ENCODE measurements at places on chromosomes 4 and X. TPM values are rescaled to one million over a fixed set of nuclear protein-coding genes. Genes with fewer than 3 reads are reported as not detected.

- H3K36me3 ChIP-seq = no peaks in the 10 kb centered on the region
- no peaks in the 10 kb centered on the region for H3K27me3 ChIP-seq
- peak overlapping the region; percentile 77 for H3K27ac ChIP-seq
- H3K4me3 ChIP-seq = peak overlapping the region; percentile 23
Observed at GRCh38 chr4:153514001-153514526, 47.9 kb downstream of the TMEM131L start.

GRCh38 chr4:26175006-26175786, 145.6 kb upstream of the RBPJ start:
- no peaks in the 10 kb centered on the region for H3K36me3 ChIP-seq
- no peaks in the 10 kb centered on the region for H3K27me3 ChIP-seq
- DNase-seq = no peak
- H3K4me1 ChIP-seq = no peaks in the 10 kb centered on the region

GRCh38 chrX:55624403-55624802, 1.2 kb downstream of the FOXR2 start:
- no peak overlapping the region for H3K4me3 ChIP-seq
- no peak overlapping the region for H3K27ac ChIP-seq
- H3K36me3 ChIP-seq = no peaks in the 10 kb centered on the region
- H3K4me1 ChIP-seq = no peaks in the 10 kb centered on the region
- no peaks in the 10 kb centered on the region for H3K27me3 ChIP-seq

DNA sequence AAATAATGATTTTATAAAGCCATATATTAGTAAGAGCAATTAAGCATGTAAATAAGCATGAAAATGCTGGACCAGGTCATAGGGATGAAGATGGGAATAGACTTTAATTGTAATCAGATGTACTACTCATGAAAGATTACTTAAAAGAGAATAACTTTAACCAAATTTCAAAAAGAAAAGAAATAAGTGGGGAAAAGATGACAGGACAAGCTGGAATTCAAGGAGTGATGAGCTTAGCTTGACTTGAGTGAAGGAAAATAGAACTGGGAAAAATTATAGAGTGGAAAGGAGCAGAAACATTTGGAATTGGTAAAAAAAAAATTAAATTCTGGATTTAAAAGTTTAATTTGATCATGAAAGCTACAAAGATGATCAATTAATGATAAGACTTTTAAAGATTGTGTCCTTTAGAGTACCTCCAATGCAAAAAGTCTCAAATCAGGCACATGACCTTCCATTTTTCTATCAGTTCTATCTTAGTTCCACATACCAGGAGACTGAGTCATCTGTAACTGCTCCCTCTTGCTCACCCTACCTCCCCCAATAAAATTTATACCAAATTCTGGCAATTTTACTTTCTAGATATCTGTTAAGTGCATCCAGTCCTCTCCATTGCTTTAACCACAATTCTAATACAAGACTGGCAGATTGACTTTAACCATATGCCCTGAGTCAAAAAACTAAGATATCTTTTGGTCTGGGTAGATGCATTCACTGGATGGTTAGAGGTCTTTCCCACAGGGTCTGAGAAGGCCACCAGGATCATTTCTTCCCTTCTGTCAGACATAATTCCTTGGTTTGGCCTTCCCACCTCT, 56.4 kb upstream of the SLIT2 start:
- no peak overlapping the region for H3K27ac ChIP-seq
- H3K4me3 ChIP-seq = no peak overlapping the region
- DNase-seq = no peak
- H3K4me1 ChIP-seq = no peaks in the 10 kb centered on the region

DNA sequence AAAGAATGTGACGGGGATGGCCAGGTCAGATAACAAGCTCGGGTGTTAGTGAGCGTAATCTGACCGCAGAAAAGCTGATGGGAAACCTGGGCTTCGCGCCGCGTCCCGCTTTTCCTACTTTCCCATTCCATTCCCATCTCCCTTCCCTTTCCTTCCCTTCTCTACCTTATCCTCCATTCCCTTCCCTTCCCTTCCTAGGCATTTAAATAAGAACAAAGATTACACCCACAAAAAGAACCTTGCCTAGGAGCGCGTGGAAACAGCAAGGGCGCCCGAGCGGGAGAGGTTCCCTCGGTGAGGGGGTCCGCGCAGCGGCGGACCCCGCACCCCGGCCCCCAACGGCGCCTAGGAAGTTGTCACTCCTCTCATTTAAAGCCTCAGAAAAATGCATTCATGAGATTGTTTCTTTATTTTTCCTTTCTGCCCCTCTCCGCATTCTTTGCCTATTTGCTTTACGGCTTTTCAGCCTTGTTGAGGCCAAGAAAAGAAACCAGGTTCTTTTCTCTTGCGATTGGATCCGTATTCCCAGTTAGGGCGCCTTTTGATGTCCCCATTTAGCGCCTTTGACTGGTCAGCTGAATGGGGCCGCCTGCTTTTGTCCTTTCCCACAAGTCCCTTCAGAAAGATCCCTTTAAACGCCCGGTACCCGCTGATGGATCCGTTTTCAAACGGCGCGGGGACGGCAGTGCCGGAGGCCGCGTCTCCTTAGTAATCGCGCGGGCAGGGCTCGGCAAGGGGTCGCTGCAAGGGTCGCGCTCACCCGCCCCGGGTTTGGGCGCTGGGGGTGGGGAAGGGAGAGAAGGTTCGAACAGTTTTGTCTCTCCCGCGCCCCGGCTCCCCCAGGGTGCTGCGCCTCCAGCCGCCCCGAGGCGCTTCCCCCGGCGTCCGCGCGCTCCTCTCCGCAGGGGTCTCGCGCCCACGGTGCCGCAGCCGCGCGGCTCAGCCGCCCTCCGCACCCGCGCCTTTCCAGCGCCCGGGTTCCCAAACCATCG, 54.1 kb upstream of the TMEM33 start:
- H3K4me3 ChIP-seq = peak overlapping the region; percentile 68
- peaks cover 16% of the 10 kb centered on the region for H3K27me3 ChIP-seq
- no peaks in the 10 kb centered on the region for H3K36me3 ChIP-seq
- H3K27ac ChIP-seq = no peak overlapping the region

DNA sequence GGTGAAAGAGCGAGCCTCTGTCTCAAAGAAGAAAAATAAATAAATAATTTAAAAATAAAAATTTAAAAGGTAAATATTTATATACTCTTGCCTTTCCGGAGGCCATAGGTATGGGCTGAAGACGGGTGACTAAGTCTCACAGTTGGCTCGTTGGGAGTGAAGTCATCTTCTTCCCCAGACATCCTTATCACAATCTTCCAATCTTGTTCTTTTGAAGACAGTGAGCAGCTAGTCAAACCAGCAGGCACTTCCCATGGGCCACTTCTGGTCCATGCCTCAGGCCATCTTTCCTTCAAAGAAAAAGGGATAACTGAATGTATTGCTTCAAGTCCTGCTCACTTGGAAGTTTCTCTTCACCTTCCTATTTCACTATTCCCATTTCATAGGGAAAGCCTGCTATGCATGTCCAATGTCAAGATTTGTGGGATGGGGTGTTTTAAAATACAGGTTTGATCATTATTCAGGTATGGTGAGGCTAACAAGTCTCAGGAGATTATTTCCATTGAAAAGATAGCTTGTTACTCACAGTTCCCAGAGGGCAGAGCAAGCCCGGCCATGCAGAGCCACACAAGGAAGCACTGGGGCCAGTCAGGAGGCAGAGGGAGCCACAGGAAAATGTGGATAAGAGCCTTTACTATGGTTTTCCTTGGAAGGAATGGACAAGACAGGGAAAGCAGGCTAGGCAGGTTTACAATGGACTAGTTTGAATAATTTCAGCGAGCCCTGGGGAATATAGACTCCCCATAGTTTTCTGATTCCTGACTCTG, 33.3 kb upstream of the VCX2 start:
- no peak overlapping the region for H3K27ac ChIP-seq
- no peaks in the 10 kb centered on the region for H3K4me1 ChIP-seq
- no peak overlapping the region for H3K4me3 ChIP-seq

DNA sequence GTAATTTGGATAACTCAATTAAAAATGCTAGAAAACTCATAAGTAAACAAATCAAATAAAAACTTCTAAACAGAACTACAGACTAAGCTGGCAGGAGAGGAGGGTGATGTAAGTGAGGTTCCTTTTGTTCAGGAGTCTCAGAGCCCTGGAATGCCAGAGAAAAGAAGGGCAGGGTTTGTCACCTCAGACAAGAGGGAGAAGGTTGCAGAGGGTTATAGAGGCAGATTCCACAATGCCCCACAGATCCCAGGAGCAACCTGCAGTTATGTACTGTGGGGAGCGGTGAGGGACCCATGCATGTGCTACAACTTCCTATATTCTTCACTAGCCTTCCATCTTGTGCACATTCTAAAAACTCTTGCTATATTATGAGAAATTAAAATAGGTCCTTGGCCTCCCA, 129.7 kb downstream of the CFAP299 start:
- no peaks in the 10 kb centered on the region for H3K36me3 ChIP-seq
- no peaks in the 10 kb centered on the region for H3K4me1 ChIP-seq
- H3K27ac ChIP-seq = no peak overlapping the region
- H3K4me3 ChIP-seq = no peak overlapping the region

DNA sequence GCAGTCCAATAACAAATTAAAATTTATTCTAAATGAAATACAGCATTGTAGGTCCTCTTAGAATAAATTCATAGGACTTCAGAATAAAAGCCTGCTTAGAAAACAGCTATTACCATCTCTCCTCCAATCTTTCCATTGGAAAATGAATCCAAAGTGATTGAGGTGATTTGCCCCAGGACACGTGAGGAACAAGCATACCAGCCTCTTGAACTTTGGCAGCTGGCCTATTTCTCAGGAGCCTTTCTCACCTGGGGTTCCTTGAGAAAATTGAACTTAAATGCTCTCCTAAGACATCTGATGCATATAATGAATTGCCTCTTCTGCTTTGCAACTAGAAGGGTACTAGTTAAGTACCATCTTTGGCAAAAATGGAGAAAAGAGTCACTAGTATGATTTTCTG, 13.5 kb downstream of the ARHGAP24 start:
- H3K4me1 ChIP-seq = no peaks in the 10 kb centered on the region
- no peak for DNase-seq
- H3K4me3 ChIP-seq = no peak overlapping the region

- H3K36me3 ChIP-seq = no peaks in the 10 kb centered on the region
- H3K4me3 ChIP-seq = no peak overlapping the region
- H3K27me3 ChIP-seq = no peaks in the 10 kb centered on the region
- no peak overlapping the region for H3K27ac ChIP-seq
- no peaks in the 10 kb centered on the region for H3K4me1 ChIP-seq
Observed at GRCh38 chrX:138996268-138996667, 284.8 kb upstream of the FGF13 start.

- H3K4me3 ChIP-seq = no peak overlapping the region
- no peak overlapping the region for H3K27ac ChIP-seq
- H3K27me3 ChIP-seq = peaks cover 16% of the 10 kb centered on the region
- no peak for DNase-seq
- H3K4me1 ChIP-seq = no peaks in the 10 kb centered on the region
Observed at GRCh38 chr4:84481860-84482245, 17.2 kb downstream of the NKX6-1 start.

GRCh38 chr4:151687021-151687640, 73.7 kb downstream of the GATB start:
- no peaks in the 10 kb centered on the region for H3K27me3 ChIP-seq
- DNase-seq = no peak
- no peaks in the 10 kb centered on the region for H3K36me3 ChIP-seq
- H3K4me3 ChIP-seq = no peak overlapping the region

DNA sequence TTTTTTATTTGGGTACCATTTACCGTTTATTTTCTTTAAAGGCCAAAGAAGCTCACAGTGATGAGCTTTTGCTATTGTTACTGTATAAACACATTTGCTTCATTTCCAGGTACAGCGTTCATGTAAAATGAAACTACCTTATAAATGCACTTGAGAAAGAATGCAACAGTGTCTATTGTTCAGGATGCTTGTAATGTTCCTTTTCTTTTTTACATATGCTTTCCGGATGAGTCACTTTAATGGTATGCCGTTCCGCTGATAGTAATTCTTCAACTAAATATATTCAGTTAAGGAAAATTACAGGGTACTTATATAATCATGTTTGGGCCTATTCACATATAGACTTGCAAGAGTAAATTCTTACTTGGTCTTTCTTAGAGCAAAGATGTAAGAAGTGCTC, 354.9 kb downstream of the RPA4 start:
- H3K27ac ChIP-seq = no peak overlapping the region
- DNase-seq = no peak
- H3K36me3 ChIP-seq = no peaks in the 10 kb centered on the region
- no peaks in the 10 kb centered on the region for H3K4me1 ChIP-seq
- no peaks in the 10 kb centered on the region for H3K27me3 ChIP-seq
- no peak overlapping the region for H3K4me3 ChIP-seq

Gene CPE
- 458 TPM for total RNA-seq

Gene TASL
- total RNA-seq = 0.42 TPM

Gene CD99
- 527 TPM for total RNA-seq

Gene LDB2
- 34.1 TPM for total RNA-seq

Gene PCDH7
- 331 TPM for total RNA-seq

Gene ITM2A
- total RNA-seq = 43.1 TPM

Gene ERVMER34-1
- not detected for total RNA-seq

Gene STAG2
- total RNA-seq = 52.6 TPM

Gene ADGRG4
- total RNA-seq = 0.41 TPM

Data from thoracic aorta (tissue), 2 donors.